ENCODE measurements at places on chromosomes 6 and 20.

- DNase-seq, result no peak
Observed at GRCh38 chr6:105769197-105769596, 316.9 kb upstream of the PRDM1 start.

DNA sequence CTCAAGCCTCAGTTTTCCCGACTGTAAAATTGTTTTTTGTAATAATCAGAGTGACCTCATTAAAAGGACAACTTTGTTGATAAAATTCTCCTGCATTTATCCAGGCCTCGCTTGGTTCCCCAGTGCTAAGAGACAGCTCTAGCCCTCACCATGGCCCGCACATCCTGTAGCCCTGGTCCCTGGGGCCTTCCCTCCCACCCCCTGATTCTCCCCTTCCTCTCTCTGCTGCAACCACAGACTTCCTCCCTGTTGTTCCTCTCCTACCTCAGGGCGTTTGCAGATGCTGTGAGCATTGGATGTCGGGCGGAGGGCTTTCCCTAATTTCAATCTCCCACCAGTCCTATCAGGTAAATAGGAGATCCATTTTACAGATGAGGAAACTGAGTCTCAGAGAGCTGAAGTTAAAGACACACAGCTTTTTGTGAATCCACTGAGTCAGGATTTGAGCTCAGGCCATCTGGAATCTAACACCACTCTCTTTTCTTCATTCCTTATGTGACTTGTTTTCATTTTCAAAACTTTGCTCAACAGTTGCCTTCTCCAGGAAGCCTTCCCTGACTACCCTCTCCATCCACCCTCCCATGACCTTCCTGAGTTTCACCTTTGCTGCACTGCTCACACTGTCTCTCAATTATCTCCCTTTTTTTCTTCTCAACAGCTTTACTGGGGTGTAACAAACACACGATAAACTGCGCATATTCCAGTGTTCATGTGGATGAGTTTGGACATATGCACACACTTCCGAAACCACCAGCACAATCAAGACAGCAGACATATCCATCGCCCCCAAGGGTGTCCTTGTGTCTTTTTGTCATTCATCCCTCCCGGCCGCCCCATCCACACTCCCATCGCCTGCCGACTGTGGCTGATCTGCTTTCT lies 107.1 kb downstream of the CEBPB start:
- no peak for DNase-seq

GRCh38 chr6:111361648-111362047 lies 121.4 kb downstream of the REV3L start:
- no peak for DNase-seq

GRCh38 chr20:62352402-62353288 lies 14.5 kb downstream of the LAMA5 start:
- DNase-seq, result no peak

DNA sequence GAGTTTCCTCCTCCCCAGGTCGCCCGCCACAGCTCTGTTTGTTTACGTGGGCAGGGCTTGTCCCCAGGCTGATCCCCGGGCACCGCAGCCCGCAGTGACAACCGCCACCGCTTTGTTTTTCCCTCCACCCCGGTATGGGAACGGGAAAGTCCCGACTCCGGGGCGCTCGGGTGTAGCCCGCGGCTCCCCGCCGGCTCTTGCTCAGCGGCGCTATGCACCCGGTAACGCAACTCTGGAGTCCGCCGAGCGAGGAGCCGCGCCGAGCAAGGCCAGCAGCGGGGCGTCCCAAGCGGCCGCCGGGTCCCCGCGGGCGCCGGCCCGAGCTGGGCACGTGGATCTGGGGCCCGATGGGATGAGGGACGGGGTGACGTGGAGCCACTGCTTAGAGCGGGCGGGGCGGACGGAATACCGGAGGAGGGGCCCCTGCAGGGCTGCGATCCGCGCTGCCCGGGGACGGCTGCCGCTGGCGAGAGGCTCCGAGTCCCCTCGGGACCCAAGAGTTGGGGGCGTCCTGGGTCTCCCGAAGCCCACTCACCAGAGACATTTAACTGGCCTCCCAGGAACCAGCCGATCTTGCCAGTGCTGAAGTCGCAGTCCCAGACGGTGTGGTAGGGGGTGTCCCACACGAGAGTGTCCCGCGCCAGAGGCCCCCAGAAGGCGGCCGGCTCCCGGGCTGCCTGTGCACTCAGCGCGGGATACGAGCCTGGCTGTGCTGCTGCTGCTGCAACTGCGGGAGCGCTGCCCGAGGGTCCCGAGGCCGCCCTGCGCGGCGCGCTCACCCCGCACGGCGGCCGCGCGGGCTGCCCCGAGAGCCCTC lies 497 bp downstream of the ACSS1 start:
- no peak for DNase-seq

DNA sequence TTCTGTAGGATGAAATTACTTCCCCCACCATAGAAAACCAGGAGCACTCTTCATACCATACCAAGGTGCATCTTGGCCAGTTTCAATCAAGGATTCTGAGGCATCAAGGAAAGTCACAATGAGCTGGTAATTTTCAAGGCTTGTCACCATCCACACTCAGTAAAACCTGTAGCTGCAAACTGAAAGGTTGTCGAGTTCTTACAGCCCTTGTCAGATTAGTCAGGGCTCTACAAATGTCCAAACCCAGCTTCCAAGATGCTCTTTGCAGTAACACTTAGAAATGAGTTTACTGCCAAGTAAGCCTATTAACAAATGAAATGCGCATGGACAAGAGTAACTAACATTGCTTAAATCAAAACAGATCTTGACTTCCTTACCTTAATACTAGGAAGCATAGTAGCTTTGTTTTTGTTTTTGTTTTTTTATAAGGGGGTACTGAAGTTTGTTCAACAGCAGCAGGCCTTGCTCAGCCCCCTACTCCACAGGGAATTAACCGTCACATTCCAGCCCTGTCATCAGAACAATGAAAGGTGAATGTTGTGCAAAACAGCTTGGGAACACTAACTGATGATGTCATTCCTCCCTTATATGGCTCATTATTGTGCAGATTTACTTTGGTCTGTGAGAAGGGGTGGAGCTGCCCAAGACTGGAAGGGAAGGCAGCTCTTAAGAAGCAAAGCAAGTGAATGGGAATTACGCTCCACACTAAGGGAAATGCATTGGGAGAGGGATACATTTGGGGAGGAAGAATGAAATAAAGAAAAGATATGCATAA lies 49.9 kb upstream of the TMEM30A start:
- DNase-seq, result no peak

GRCh38 chr6:34115403-34115795 lies 30.5 kb downstream of the GRM4 start:
- DNase-seq, result no peak

DNA sequence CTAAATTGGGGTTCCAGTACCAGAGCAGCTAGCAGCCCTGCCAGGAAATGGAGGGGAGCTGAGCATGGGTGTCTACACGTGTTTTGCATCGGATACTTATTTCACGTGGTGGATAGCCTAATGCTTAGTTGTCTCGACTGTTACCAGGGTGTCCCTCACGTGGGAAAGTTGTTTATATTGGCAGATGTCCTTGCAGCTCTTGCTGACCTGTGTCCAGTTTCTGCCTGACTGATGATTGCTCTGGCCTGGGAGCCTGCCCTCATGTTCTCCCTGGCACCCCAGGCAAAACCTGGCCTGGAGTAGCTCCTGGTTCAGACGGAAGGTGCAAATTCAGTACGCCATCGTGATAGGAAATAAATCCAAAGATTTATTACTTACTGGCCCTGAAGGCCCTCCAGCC lies 11.8 kb upstream of the FERMT1 start:
- DNase-seq, result no peak

GRCh38 chr20:62793757-62794006 lies 2.6 kb upstream of the MRGBP start:
- no peak for DNase-seq

GRCh38 chr6:133877116-133877515 lies 11.8 kb upstream of the TCF21 start:
- DNase-seq, result no peak

- DNase-seq, result no peak
Observed at GRCh38 chr6:84804720-84805119, 40.3 kb upstream of the TBX18 start.

DNA sequence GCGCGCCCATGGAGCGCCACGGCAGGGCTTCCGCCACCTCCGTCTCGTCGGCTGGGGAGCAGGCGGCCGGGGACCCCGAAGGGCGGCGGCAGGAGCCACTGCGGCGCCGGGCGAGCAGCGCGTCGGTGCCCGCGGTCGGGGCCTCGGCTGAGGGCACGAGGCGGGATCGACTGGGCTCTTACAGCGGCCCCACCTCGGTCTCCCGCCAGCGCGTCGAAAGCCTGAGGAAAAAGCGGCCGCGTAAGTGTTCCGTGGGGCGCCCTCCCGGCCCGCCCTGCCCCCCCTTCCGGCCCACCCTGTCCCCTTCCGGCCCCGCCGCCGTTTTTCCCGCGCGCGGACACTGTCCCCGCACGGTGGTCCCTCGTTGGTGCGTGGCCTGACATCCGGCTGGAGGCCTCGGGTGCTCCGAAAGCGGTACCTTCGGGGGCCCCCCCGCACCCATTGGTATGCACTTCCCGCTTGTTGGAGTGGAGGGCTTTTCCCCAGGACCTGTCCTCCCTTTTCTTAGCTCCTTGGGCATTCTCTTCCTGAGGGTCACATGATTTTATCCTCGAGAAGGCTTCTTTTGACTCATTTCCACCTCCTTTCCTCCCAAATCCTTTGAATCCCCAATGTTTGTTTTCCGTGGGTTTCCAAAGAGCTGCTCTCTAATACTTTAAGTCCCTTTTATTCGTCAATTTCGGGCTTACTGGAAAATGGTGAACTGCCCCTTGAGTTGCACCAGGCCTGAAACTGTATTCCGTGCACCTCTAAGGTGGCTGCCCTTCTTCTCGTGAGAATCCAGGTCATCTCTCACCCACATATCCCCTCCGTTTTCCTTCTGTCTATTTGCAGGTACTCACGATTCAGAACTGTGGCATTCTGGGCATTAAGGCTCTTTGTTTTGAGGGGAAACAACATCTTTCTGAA lies 556 bp downstream of the PANK2 start:
- no peak for DNase-seq

- no peak for DNase-seq
Observed at GRCh38 chr6:142827369-142827768, 117.6 kb downstream of the HIVEP2 start.

DNA sequence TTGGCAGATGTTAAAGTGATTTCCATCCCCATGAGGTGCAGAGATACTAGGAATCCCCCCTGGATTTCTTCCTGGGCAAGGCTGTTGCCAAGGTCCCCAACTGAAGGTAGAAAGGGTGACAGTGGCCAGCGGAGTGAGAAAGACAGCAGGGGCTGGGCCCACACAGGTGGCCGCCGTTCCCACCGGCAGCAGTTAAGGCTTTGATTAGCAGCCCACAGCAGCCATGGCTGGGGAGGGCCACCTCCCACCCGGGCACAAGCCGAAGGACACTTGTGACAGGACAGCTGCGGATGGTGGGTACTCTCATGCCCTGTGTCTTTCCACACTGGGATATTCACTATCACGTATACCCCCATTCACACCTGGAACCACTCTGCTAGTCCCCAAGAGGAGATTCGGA lies 63.9 kb upstream of the CDYL start:
- DNase-seq, result no peak

- DNase-seq, result no peak
Observed at GRCh38 chr6:5536644-5537043, 275.3 kb downstream of the FARS2 start.

DNA sequence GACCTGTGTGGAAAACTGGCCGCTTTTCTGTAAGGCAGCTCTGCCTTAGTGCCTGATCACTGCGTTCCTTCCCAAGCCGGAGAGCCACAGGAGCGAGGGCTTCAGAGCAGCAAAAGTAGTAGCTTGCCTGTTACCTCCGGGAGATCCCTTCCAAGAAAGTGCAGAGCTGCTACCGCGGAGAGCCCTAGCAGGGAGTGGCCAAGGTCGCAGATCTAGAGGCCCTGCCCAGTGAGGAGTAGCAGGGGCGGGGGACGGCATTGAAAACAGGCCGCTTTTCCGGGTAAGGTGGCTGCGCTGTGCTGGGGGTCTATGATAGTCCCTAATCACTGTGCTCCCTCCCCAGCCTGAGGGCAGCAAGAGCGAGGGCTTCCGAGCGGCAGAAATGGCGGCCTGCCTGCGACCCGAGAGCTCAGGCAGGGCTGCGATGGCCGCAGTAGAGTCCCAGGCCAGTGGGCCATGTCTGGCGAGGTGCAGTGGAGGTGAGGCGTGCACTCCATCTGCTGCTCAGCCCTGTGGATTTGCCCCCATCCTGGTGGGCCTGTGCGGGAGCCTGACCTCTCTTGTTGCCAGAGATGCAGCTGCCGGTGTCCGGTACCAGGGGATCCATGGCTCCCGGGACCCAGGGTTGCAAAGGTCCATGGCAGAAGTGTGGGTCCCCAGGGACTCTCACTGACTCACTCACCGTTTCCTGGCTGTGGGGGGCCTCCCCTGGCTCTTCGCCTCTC lies 67.3 kb downstream of the KLHL32 start:
- no peak for DNase-seq

DNA sequence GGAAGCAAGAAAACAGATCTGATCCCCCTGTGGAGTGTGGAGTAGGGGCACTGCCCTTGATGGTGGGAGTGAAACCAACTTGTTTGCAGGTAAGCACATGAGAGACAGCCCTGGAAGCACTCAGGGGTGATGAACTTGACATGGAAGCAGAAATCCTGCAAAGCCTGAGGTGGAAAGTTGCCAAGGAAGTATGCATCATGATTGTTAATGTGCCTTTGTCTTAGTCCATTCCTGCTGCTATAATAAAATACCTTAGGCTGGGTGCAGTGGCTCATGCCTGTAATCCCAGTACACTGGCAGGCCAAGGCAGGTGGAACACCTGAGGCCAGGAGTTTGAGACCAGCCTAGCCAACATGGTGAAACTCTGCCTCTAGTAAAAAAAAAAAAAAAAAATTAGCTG lies 40.2 kb upstream of the IFNGR1 start:
- DNase-seq, result no peak

DNA sequence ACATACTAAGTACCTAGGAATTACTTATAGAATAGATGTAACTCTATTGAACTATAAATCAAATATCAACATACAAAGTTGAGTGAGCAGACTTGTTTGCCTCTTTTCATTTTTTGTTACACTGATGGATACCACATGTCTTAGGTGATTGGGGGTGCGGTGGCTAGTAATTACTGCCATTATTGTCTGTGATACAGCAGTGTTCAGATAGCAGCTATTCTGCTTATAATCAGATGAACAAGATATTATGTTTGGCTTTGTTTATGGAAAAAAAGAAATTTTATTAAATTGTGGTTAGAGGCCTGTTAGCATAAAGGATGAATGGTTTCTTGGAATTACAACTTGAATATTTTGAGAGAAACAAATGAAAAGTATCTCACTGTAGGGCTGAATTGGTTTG lies 55.9 kb downstream of the KCNQ5 start:
- DNase-seq, result no peak

DNA sequence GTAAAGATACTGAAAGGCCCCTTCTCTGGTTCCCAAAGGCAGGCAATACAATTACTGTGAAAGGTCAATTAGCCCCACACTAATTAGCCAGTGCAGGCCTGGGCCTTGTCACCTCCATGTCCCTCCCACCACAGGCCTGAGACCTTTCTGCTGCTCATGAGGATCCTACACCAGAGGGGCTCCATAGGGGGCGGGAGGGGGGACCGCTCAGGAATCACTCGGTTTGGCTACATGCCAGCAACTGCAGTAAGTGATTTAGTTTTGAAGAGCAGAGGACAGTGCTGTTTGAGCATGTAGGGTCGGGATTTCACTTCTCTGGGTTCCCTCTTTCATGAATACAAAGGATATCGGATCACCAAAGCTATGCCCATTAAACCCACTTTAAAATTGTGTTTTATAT lies 455.6 kb downstream of the PRKN start:
- DNase-seq, result no peak

GRCh38 chr20:34624629-34625028 lies 52.3 kb downstream of the PIGU start:
- DNase-seq, result no peak
